ENCODE measurements at places on chromosomes 16 and 17.

- DNase-seq = no peak
Measured at GRCh38 chr16:85136213-85136701, 24.0 kb upstream of the CIBAR2 start.

GRCh38 chr16:67383284-67383683 lies 10.0 kb downstream of the TPPP3 start:
- DNase-seq = no peak

DNA sequence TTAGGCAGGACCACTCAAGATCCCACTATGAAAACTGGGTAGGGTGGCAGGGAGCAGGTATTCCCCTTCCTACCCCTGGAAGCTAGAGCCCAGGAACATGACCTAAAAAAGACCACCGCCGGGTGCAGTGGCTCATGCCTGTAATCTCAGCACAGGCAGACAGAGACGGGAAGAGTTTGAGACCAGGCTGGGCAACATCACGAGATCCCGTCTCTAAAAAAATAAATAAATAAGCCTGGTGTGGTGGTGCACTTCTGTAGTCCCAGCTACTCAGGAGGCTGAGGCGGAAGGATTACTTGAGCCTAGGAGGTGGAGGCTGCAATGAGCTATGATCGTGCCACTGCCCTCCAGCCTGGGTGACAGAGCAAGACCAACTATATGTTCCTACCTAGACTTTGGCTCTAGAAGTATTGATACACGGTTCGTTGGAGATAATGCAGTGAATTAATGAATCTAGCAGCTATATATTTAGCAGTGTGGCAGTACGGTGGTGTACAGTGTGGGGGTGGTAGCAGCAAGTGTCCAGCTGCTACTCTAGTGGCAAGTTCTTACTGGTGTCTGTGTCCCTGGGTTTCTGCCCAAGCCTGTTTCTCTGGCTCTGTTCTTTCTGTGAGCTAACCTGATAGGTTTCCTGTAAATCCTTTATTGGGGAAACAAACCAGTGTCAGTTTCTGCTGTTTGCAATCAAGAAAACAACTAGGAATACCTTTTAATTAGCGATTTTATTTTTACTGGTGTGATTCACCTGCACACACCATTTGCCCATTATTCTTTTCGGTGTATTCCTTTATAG lies 3.3 kb upstream of the USP31 start:
- DNase-seq = no peak

GRCh38 chr17:46274238-46274637 lies 20.7 kb upstream of the LRRC37A start:
- no peak for DNase-seq

GRCh38 chr17:79046916-79047280 lies 22.9 kb downstream of the C1QTNF1 start:
- no peak for DNase-seq

- DNase-seq = no peak
Measured at GRCh38 chr17:10631048-10631700, 25.9 kb downstream of the MYH3 start.

- DNase-seq = no peak
Measured at GRCh38 chr17:16987066-16987829, 15.3 kb upstream of the TNFRSF13B start.

DNA sequence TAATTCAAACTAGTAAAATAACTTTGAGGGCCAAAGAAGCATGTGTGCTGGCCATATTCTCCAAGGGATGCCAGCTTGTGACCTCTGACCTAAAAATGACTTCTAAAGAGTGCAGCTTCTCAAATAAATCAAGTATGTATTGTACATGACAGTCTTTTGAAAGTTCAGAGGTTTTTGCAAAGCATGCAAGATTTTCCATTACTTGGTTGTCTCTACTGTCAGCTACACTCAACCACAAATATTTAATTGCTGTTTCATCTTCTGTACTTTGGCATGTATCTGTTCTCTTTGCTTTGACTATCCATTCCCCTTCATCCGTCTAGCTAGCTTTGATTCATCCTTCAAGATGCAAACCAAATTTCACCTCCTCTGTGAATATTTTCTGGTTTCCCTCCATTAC lies 121.9 kb upstream of the HS3ST2 start:
- no peak for DNase-seq

- DNase-seq = no peak
Measured at GRCh38 chr16:10613785-10614485, 33.5 kb upstream of the EMP2 start.

GRCh38 chr17:76153640-76154039 lies 12.6 kb upstream of the FOXJ1 start:
- no peak for DNase-seq

- no peak for DNase-seq
Measured at GRCh38 chr17:82685291-82685690, 13.2 kb downstream of the RAB40B start.

- DNase-seq = no peak
Measured at GRCh38 chr17:66904760-66905624, 59.5 kb upstream of the CACNG4 start.

- DNase-seq = peak; percentile 61
Measured at GRCh38 chr16:11258553-11259492, 2.8 kb upstream of the SOCS1 start.

DNA sequence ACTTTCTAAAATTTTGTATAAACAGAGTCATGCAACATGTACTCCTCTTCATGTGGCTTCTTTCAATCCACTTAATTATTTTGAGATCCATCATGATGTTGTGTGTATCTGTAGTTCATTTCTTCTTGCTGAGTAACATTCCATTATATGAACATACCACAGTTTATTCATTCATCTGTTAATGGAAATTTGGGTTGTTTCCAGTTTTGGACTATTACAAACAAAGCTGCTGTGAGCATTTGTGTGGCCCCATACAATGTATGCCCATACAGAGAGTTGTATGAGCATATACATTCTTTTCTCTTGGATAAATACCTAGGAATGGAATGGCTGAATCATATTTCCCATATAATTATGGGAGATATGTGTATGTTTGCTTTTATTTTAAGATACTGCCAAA lies 85.6 kb downstream of the CLEC16A start:
- DNase-seq = no peak

GRCh38 chr17:7213895-7214299 lies 5.7 kb downstream of the DLG4 start:
- DNase-seq = no peak

- no peak for DNase-seq
Measured at GRCh38 chr17:80285237-80285920, 24.7 kb downstream of the RNF213 start.

DNA sequence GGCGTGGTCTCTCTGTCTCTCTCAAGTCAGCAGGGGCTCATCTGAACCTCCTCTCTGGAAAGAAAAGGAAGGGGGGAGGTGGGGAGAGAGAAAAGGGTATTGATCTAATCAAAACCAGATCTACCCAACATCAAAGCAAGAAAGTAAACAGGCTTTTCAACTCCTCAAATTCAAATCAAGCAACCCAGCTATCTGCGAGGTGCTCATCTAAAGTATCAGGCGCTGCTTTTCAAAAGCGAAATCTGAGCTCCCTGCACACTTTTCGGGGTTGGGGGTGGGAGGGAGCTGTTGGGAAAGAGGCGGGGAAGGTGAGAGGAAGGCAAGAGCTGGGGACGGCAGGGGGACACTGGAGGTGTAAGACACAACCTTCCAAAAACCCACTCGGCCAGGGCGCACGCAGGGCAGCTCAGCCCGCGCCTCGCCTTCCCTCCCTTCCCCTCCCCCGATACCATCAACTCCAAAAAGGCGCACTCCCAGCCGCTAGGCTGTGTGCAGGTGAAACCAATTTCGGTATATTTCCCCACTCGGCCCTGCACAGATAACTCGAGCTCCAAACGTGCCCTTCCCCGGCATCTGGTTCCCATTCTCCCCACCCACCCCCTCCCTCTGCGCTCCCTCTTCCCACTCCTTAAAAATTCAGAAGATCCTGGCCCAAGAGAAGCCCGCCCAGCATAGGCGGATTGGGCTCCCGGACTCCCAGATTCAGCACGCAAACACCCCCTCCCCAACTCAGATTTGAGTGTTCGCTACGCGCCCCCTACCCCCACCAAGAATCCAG lies 2.6 kb downstream of the AXIN2 start:
- DNase-seq = no peak

- no peak for DNase-seq
Measured at GRCh38 chr16:66224626-66225025, 141.9 kb upstream of the CDH5 start.

DNA sequence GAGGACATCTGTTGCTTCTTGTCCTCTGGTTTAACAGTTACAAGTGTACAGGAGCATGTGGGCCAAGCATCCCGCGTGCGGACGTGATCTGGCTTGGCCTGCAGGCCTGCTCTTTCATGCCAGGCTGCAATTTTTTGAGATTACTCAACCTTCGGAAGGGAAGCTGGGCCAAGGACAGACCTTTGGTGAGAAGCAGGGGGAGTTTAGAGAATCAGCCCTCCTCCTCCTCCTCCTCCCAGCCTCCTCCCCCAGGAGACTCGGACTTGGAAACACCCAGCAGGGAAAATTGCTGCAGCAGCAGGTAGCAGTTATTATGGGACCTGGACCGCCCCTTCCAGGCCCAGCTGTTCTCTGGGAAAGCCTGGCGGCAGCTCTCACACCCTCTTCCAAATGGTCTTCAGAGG lies 5.1 kb upstream of the KLHL36 start:
- no peak for DNase-seq

DNA sequence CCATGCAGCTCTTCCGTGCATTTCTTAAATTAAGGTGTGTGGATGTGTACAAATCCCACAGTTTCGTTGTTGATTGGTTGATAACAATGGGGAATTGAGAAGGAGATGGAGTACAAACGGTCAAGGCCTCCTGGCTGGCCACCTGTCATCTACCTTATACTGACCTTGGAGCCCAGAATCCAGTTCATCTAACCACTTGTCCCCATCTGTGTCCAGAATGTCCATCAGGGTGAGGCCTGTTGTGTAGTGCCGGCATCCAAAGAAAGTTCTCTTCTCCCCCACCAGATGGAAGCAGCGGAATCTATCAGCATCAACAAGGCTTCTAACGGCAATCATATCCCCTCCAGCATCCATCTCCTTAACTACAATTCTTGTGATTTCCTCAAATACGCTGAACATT lies 1.5 kb downstream of the GSDMB start:
- DNase-seq = no peak

- DNase-seq = peak; percentile 10
Measured at GRCh38 chr16:81204798-81205680, 33.5 kb upstream of the BCO1 start.

DNA sequence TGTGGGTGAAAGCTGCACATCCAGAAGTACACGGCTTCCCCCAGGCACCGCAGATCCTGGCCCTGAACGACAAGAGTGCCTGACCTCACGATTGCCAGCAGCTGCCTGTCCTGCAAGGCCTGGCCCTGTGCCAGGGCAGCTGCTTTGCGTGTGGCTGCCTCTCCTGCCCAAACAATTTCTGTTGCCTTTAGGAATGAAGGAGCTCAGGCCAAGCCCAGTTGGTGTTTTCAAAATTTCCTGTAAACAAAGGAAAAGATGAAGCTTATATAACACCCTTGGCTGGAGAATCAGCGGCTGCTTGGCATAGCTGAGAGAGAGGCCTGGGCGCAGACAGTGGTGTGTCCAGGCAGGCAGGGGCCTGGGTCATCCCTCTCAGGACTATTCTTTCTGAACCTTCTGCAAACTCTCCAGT lies 11.7 kb upstream of the SLC47A2 start:
- DNase-seq = peak; percentile 76

GRCh38 chr17:78675836-78676235 lies 98.6 kb upstream of the DNAH17 start:
- DNase-seq = no peak

- DNase-seq = no peak
Measured at GRCh38 chr16:12539185-12539929, 264.3 kb downstream of the CPPED1 start.

Data from hippocampal formation (tissue), 2 donors.